GM03348 (cell line): ENCODE measurements at places on chromosomes 12 and 14.

- DNase-seq, result no peak
Observed at GRCh38 chr12:114888448-114888847, 204.5 kb upstream of the TBX3 start.

- peak; percentile 73 for DNase-seq
Observed at GRCh38 chr12:127588249-127588648, 678.7 kb upstream of the TMEM132C start.

GRCh38 chr14:58193542-58193941 lies 6.4 kb upstream of the ACTR10 start:
- no peak for DNase-seq

- no peak for DNase-seq
Observed at GRCh38 chr14:63288853-63289252, 29.9 kb downstream of the GPHB5 start.

GRCh38 chr14:65922142-65922541 lies 509.6 kb downstream of the FUT8 start:
- DNase-seq, result peak; percentile 16

GRCh38 chr12:82709794-82710355 lies 23.2 kb downstream of the TMTC2 start:
- no peak for DNase-seq
